ENCODE measurements at places on chromosomes 1 and 21. TPM values are rescaled to one million over a fixed set of nuclear protein-coding genes. Genes with fewer than 3 reads are reported as not detected.

Gene FMOD
- total RNA-seq, result not detected

Gene SIK1
- 33.2 TPM for total RNA-seq

Gene TSSK3
- 0.64 TPM for total RNA-seq

Gene ACTL8
- total RNA-seq, result not detected

Gene CCDC181
- not detected for total RNA-seq
